GF-D8 (cell line): ENCODE measurements at places on chromosomes 3 and 15.

DNA sequence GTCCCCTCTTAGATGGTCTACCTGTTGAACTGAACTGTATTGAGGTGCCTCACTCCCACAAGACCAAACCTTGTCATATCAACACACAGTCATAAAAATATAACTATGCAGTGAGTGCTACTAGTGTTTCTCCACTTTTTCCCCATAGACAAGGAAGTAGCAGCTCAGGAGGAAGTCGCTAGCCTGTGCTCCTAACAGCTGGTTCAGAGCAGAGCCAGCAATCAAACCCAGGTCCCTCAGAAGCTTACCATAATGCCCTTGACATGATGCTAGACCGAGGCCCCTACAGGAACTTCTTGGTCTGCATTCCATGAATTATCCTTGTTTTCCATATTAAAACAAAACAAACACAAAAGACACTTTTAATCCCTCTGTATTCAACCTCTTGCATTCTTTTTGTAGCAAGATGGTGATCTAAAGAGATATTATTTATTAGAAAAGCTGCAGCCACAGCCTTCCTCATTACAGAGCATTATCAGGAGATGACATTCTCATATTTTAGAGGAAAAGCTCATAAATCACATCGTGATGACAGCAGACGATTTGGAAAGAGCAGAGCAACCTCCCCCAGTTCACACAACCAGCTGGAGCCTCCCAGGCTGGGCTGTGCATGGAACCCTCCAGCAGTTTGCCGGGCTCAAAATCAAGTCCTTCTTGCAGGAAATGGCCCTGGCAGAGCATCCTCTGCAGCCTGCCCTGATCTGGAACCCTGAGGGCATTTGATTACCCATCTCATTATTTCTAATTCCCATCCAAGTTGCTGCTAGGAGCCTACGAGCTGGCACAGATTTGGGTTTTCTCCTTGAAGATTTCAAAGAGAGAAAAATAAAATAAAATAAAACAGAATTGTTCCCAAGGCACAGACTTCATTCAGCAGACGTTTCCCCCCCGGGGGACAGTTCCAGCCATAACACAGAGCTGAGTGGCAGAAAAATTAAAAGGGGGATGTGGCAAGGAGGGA lies 118.8 kb downstream of the SRGAP3 start:
- DNase-seq = no peak

- DNase-seq = no peak
Measured at GRCh38 chr3:52779837-52780585, 2.6 kb downstream of the ITIH1 start.

DNA sequence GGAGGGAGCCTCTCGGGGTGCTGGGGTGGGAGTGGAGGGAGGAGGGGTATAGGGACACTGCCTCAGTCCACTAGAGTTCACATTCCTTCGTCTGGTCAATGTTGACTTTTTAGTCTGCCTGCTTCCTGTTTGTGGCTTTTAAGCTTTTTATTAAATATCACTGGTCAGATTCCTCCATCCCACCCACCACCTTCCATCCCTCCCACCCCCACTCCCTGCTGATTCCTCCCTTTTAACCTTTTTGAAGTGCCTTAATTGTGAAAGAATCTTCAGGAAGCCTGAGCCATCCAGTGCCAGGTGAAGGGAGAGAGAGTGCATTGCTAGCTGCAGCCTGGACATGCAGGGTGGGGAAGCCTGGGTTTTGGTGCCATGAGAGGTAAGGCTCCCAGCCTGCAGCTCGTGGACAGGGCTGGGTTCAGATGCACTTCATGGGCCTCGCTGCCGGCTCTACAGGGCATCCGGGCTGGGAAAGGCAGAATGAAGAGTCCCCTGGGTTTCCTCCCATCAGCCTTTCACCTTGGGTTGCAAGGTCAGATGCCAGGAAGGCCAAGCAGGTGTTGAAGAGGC lies 105.9 kb downstream of the DNAJB8 start:
- no peak for DNase-seq

GRCh38 chr3:14194865-14195264 lies 16.2 kb downstream of the LSM3 start:
- DNase-seq = no peak

- no peak for DNase-seq
Measured at GRCh38 chr15:56471440-56472069, 6.6 kb upstream of the MNS1 start.

DNA sequence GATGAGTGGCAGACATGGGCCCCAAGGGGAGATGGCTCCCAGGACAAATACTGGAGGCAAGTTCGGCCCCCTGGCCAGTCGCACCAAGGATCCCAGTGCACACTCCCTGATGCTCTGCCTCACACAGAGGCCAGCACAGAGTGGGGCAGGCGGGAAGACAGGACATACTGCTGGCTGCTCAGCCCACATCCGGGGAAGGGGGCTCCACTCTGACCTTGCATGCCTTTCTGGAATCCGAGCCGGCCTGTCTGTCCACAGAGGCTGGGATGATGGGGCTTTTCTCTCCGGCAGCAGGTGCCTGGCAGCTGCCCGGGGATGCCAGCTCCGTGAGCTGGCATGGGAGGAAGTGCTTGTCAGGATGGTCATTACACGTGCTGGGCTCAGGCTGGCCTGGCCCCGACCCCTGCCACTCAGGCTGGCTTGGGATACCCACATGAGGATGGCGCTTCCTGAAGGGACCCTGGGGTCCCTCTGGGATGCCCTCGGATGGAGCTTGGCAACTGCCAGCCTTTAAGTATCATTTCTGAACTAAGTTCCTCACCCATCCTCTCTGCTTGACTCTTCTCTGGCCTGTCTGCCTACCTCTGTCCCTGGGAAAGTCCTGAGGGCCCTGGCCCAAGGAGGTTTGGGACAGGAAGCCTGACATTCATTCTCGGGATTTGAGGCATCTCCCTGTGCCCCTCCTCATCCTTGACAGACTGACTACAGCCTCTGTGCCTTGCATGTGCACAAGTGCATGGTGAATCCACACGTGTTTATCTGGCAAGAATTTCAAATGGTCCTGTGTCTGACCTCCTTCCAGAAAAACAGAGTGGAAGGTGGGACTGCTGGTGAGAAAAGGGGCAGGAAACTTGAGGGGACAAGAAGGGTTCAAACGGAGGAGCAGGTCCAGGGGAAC lies 46.5 kb downstream of the EXOG start:
- DNase-seq = no peak

DNA sequence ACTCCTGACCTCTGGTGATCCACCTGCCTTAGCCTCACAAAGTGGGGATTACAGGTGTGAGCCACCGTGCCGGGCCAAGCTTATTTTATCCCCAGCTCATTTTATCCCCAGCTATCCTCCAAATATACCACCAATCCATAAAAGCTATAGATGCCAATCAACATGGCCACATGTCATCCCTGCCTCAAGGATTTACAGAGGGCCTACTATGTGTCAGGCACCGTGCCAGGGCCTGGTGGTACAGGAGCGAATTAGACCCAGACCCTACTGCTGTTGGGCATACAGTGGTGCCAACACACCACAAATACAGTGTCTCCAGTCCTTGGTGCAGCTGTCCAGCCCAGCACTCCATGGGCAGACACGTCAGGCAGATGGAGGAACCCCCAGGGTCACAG lies 73.4 kb downstream of the SCN5A start:
- no peak for DNase-seq

GRCh38 chr3:83628471-83628870 lies 1330.3 kb upstream of the CADM2 start:
- DNase-seq = no peak

DNA sequence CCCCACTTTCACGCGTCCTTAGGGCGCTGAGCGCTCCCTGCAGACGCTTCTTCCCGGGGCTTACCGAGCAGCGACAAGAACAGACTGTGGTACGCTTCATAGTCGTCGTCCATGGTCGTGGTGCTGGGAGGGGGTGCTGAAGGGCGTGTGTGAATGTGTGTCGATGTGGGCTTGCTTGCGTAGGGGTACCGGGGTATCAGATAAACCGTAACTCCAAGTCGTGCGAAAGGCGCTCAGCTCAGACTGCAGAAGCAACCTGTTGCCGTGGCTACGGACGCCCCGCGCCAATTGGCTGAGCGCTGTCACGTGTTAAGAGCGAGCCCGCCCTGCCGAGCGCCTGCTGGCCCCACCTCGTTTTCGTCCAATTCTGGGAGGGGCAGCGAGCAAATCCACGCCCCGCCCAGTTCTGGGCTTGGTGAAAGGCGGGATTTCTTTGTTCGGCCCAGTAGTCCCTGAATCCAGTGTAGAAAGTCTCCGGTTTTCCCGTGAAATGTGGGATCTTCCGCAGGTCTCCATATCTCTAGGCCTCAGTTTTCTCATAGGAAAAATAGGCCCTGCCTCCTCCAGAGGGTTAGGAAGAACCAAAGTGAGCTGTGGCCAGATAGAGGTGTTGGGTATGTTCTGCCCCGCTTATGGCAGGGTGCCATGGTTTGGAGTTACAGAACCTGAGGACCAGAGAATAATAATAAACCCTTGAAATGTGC lies at the start of gene EFCAB12:
Gene EFCAB12 (minus strand): TSS at position 261 of the 704 bp plus-strand sequence. CDS start 148 bp downstream, at position 113.
- no peak for DNase-seq

DNA sequence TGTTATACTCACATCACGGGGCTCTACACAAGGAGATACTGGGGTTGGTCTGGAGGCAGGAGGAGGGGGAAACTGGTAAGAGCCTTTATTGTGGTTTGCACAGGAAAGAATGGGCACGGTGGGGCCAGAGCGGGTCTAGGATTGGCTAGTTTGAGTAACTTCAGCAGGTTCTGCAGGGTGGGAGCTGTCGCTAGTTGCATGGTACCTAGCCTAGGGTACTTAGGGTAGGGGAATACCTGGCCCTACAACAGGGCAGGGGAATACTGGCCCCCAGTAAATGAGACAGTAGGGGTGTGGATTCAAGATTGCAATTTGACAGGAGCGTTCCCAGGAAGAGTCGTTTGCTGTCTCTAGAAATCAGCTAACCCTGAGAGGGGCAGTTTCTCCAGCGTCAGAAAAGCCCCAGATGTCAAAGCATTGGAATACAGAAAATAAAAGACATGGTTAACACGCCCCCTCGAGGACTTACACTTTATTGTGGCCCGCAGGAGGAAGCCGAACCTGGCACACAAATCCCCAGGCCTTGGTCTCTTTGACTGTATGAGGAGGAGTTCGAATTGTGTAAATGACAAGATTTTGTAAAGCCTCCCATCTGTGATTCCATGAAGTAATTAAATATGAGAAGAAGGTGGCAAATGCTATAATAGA lies 32.0 kb downstream of the ST8SIA2 start:
- DNase-seq = no peak

GRCh38 chr15:31502541-31503229 lies 176.1 kb downstream of the KLF13 start:
- DNase-seq = no peak

DNA sequence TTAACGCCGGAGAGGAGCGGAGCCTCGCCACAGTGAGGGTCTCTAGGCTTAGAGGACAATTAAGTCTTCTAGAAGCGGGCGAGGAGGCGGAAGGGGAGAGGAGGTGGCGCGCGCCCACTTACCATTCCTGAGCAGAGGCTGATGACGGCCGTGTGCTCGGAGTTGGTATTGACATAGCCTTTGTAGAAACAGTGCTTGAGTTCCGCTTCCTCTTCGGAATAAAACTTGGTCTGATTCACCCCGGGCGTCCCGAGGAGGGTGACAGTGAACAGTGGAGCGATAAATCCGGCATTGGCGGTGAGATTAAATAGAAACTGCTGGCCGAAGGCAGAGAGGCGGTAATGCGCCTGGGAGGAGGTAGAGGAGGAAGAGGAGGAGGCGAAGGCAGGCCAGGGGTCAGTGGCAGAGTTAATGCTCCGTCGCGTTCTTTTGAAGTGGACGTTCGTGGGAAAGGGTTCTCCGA lies 1.3 kb downstream of the ADAMTS9 start:
- no peak for DNase-seq

GRCh38 chr3:100260081-100260684 lies 609 bp upstream of the TBC1D23 start:
- DNase-seq = peak; percentile 73

GRCh38 chr3:171574556-171575240 lies 114.5 kb upstream of the TNIK start:
- no peak for DNase-seq

GRCh38 chr3:110910346-110910955 lies 161.2 kb upstream of the NECTIN3 start:
- no peak for DNase-seq

- no peak for DNase-seq
Measured at GRCh38 chr3:99626417-99626788, 12.0 kb upstream of the COL8A1 start.

DNA sequence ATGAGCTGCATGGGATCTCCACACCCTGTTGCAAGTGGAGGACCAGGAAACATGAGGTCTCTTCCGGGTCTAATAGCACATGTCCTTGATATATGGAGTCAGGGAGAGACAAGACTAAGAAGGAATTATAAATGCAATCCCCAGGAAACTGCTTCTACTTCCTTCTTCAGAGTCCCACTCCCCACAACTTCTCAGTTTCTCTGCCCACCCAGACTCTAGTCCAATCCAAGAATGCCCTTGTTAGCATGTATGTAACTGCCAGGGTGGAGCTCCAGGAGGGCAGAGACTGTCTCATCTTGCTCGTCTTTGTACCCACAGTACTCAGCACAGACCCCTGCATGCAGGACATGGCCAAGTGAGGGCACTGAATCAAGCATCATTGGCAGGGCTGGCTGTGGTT lies 8.3 kb downstream of the DAPK2 start:
- DNase-seq = no peak

- no peak for DNase-seq
Measured at GRCh38 chr3:126419886-126420786, 25.4 kb downstream of the CFAP100 start.

DNA sequence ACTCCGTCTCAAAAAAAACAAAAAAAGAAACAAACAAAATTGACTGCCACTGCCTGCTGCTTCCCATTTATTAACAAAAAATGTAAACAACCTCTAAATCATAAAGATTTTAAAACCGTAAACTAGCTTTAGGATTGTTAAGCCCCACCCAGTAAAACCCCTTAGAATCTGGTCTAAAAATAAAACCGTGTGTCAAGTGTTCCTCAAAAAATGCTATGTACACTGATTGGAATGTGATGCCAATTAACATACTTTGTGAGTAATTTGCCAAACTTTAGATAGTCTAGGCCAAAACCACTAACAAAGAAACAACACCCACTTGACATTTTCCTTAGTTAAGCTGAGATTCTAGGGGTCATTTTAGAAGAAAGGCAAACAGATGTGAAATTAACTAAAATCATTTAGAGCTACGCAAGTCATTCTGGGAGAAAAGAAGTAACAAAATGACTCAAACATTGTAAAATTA lies 5.3 kb downstream of the RAF1 start:
- DNase-seq = no peak

DNA sequence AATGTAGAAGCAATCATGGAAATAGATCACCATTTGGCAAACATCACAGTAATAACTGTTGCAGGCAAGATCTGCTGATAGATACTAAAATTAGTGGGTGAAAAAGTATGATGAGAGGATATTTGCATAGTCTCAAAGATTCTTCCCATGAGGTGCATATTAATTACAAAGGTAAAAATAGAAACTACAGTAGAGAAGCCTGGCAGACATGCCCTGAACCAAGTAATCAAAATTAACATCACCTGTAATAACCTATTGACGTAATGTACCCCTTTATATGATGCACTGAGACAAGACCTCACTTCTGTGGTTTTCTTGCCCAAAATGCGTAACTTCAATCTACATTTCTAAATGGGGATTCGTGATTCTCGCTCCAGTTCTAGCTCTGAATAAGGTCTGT lies 14.4 kb downstream of the POMGNT2 start:
- DNase-seq = no peak
